ENCODE measurements at places on chromosomes 7 and 10.

DNA sequence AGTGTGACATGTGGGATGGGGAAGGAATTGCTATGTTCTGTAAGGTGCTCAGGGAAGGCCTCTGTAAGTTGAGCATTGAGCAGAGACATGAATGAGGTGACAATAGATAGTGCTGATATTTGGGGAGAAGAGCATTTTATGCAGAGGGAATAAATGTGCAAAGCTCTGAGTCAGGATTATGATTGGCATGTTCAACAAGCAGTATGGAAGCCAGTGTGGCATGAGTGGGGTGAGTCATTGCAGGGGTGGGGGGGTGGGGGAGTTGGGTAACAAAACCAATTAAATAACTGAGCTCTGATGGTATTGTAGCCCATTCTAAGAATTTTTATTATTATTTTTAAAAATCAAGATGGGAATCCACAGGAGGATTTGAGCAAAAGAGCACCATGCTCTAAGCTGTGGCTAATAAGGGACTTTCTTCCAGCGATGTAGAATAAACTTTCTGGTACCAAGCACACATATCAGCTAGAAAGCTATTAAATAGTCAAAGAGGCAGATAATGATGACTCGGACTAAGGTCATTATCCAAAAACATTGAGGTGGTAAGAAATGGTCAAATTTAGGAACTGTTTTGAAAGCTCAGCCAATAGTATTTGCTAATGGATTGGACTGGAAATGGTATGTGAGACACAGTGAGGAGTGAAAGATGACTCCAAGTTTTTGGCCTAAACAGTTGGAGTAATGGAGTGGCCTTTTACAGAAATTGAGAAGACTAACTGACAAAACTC lies 96.4 kb downstream of the PRKG1 start:
- DNase-seq, result no peak

DNA sequence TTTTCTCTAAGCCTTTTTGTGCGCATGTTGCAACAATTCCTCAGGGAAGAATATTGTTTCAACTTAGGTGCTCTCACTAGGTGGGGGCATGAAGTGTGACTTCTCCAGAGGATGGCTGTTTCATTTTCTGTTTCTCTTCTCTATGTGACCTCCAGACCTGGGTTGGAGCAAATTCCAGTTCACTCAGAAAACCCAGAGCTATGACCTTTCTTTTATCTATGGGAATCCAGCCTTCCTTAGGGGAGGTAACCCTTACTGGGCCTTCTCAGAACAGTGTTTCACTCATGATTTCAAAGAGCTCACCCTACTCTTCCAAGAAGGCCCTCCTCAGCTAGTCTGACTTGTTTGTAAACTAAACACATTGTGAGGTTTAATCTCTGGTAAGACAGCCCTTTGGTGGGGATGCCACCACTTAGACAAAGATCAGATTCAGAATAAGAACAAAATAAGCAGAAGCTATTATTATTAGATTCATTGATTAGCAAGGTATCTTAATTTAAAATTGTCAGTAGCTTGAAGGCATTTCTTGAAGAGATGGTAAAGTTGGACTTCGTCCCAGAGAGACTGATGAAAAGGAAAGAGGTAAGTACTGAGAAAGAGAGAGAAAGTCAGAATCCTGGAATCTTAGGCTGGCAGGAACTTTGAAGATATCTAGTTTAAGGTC lies 16.6 kb upstream of the TAS2R60 start:
- no peak for DNase-seq

- DNase-seq, result no peak
These were observed 47.3 kb upstream of the INSYN2A start for GRCh38 chr10:127243490-127244272.

DNA sequence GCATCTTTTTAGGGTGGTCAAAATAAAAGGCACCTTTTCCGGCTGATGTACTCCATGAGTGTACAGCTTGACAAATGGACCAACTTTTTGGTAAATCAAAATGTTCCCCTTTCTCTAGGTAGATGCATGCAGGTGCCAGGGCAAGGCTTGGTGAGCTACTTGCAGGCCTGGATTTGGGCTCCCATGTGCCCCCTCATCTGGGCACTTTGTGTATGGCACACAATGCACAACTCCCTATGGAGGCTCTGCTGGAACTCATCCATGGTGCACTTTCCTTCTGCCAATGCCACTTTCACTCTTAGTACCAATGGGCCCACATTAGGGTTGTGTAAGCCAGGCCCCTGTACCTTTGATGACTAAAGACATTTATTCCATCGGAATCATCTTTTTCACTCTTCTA lies 300.8 kb downstream of the SDHAF3 start:
- DNase-seq, result no peak

DNA sequence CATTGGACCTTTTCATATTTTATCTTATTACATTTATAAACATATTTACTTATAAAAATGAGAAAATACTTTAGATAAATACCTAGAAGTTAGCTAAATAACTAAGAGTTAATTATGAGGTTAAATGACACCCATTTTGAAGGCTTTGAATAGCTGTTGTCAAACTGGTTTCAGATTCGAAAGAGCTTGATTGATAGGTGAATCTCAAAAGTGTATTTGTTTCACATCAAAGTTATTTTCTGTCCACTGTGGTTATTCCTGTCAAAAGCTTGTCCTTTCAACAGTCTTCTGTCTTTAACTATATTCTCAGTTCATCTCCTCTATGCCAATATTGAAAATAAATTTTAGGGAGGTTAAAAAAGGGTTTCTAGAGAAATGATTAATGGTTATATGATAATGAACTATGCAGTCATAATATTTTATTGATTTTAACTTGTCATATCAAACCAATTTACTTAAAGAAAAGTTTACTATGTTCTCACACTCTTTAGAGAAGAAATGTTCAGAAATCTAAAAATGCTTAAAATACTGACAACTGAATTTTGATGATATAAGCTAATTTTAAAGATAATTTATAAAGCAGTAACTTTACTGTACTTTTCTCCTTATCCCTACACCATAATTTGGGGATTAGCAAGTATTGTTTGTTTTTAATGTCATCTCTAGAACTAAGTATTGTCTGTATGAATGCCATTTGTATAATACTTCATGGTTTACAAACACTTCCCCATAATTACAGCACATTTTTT lies 72.0 kb upstream of the FOXP2 start:
- DNase-seq, result no peak
